Hematopoietic multipotent progenitor cell treated with erythropoietin and hydrocortisone succinate and interleukin-3 and kit ligand, for 17 days (in vitro differentiated cells): ENCODE measurements at places on chromosomes 1 and 21.

- DNase-seq = no peak
These were observed 187.6 kb upstream of the FAM78B start for GRCh38 chr1:166354406-166354805.

- DNase-seq = no peak
These were observed 38.9 kb upstream of the TARDBP start for GRCh38 chr1:10973552-10973951.

GRCh38 chr1:162740755-162741154 lies 49.7 kb upstream of the HSD17B7 start:
- no peak for DNase-seq

DNA sequence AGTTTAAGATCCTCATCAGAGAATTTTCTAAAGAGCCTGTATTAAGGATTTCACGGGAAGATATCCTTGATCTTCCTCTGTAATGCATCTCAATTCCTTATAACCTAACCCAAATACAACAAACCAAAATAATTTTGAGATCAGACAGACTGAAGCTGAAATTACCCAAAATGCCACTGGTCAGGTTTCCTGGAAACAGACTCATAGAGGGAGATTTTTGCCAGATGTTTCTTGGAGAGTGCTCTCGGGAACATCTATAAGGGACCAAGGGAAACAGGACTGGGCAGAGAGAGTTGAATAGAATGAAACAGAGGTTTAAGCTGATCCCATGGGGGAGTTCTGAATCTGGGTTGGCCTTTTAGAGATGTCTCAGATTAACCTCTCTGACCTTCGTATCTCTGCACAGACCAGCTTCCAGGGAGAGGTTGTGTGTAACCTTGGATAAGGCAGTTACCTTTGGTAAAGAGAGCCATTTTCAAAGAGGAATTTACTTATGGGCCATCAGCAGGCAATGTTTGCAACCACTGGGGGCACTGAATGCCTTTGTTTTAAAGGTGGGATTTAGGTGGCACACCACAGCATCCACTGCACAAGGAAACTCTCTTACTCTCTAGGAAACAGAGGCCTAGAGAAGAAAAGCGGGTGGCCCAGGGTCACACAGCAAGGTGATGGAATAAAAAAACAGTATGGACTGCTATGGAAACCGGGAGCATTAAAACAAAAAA lies 130.8 kb upstream of the SGIP1 start:
- DNase-seq = no peak

DNA sequence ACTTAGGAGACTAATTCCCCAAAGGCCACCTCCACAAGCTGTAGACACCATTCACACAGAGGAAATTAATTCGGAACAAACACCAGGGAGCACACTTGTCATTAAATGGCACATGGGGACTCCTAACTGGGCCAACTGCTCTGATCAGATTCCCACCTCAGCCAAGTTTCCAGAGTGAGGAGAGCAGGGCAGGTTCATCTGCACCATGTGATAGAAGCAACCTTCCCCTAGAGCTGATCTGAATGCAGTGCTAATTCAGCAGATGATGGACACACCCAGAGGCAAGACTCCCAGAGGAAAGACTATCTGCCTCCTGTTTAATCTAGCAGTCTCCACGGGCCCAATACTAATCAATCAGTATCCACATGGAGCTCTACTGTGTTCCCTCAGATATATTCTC lies 147.0 kb downstream of the VAV3 start:
- DNase-seq = no peak

- no peak for DNase-seq
These were observed 48.2 kb downstream of the IL12RB2 start for GRCh38 chr1:67355745-67356424.

DNA sequence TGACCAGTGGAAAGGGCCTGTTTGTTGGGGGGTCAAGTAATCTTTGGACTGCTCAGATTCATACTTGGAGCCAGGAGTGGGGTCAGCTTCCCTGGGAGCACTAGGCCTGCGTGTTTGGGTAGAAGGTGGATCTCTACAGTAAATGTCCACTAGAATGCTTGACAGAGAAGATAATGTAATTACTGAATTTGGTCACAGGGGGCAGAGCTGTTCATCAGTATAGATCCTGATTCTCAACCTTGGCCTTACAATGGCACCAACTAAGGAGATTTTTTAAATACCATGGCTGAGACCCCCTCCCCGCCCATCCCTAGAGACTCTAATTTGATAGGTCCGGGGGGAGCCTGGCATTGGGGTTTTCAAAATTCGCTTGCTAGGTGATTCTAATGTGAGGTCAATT lies 217.5 kb upstream of the PLXNA2 start:
- no peak for DNase-seq

DNA sequence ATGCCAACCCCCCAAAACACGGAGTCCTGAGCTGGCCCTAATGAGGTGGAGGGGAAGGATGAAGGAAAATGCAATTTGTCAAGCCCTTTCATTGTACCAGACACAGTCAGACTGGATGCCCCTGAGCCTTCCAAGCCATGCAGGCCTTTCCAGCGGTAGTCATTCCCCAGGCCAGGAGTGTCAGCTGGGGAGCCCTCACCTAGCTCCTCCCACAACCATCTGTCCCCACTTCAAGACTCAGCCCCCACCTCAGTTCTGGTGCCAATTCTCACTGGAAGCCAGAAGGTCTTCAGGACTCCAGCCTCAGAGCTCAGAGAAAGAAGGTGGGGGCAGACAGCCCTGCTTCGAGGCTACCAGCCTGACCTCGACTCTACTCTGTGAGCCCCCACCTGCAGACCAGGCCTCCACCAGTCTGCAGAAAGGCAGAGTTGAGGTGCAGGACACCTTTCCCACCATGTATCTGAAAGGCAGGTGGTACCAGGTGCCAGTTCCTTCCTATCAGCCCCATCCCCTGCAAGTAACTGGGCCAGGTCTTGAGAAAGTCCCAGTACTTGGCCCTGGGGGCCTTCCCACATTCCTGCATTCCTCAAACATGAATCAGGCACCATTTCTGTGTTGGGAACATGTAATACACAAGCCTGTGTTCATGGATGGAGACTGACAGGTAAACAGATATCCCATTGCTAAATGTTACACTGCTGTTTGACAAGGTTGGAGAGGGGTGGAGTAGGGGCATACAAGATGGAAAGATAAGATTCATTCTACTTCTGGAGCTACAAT lies 180.6 kb upstream of the EDN2 start:
- no peak for DNase-seq

DNA sequence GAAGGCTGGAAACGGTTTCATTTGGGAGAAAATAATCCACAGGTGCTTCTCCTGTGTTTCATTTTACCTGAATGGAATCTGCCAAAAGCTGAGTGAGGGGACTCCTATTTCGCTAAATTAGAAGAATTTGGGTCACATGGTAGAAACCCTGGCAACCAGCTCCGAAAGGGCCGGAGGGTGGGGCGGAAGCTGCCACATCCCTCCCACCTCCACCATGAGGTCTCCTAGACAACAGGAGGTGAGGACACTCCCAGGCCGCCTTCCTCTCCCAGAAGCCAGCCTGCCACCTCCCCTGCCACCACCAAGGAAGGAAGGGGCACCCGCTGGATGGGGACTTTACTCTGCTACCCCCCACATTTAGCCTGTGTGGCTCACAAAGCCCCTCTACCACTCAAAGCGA lies 199.9 kb upstream of the ZC3H12A start:
- no peak for DNase-seq

DNA sequence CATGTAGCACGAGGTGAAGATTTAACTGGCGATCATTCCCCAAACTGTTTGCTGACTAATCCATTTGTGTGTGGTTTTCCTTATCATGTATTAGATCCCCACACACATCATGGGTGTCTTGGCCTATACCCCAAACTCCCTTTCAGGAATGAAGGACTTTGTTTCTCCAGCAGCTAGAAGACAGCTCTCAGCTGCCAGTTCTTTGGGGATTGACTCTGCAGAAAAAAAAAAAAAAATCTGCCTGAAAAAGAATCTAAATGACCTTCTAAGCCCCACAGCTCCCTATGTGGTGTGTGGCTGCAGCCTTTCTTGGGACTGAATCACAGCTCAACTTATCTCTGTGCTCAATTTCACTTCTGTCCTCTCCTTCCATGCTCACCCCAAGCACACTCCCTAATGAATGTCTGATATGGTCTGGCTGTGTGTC lies 256.3 kb upstream of the DUSP10 start:
- DNase-seq = no peak

DNA sequence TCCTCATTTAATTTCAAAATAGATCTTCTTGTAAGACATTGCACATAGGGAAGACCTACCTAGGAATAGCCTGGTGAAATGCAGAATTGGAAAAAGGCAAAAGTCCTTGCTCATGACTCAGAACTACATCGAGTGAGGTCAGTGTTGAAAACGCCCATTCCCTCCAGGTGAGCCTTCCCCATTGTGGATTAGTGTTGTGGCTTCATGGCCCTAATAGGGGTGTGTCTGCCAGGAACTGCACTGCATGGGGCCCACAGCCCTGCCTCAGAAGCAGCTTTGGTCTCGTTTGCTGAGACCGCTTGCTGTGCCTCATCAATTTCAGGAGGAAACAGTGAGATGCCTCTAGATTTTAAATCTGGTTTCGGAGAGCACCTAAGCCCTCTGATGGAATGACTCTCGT lies 17.0 kb downstream of the TFF3 start:
- no peak for DNase-seq

DNA sequence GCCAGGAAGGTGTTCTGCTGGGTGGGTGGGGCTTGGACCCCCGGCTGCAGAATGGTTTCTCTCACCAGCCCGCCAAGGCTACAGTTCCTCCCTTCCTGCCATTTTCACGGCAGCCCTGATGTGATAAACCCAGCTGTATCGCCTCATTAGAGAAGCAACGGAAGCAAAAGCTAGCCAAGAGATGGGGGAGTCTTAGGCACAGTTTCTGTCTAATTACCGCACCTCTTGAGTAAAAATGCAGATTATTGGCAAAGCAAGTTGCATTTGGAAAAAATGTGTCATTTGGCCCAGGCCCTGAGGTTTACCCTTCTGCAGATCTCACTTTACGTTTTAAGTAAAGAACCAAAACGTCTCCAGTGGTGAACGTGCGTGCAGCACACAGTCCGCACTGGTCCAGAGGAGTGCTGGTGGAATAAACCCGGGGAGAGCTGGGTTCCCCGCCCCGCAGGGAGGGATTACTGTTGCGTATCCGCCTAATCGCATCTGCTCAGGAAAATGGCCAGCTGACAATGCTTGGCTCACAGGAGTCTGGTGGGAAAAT lies 109.9 kb downstream of the GALNT2 start:
- DNase-seq = no peak

DNA sequence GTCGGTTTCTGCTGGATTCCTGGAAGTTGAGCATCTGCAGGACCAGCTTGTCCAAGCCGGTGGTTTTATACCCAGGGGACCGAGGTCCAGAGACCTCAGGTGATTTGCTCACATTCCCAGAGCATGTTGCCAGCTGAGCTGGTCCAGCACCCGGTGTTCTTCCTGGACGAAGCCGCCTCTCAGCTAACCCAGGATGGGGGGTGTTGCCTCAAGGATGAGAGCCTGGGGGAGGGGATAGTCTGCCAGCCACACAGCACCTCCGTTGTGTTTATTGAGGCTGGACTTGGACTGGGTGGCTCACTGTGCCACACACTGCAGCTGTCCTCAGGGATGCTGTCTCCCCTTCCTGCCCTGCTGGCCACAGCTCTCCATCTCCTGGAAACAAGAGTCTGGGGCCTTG lies 1.5 kb downstream of the TMEM201 start:
- DNase-seq = no peak

GRCh38 chr1:47440599-47441081 lies 2.8 kb downstream of the FOXD2 start:
- DNase-seq = no peak

DNA sequence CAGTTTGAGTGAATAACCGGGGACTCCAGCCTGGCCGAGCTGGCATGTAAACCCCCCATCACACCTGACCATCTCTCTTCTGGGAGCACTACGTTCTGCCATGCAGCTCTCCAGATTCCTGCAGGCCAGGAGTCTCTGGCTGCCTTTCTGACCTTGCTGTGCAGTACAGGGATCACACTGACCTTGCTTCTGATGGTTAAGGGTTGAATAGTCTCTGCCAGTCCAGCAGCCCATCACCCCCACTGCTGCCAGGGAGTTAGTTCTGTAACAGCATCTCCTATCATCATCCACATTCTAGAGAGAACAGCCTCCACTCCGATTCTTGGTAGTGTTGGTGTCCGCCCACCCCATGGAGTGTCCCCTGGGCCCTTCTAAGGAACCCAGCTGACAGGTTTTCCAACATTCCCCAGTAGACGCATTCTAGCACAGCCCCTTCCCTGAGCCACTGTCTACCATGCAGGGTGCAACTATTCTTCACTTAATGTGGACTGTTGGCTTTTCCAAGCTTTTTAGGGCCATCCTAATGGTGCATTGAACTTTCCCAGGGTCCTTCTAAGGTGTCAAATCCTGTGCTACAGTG lies 109.8 kb downstream of the RIPK4 start:
- no peak for DNase-seq

- no peak for DNase-seq
These were observed 92.2 kb downstream of the TBX19 start for GRCh38 chr1:168372861-168373371.

DNA sequence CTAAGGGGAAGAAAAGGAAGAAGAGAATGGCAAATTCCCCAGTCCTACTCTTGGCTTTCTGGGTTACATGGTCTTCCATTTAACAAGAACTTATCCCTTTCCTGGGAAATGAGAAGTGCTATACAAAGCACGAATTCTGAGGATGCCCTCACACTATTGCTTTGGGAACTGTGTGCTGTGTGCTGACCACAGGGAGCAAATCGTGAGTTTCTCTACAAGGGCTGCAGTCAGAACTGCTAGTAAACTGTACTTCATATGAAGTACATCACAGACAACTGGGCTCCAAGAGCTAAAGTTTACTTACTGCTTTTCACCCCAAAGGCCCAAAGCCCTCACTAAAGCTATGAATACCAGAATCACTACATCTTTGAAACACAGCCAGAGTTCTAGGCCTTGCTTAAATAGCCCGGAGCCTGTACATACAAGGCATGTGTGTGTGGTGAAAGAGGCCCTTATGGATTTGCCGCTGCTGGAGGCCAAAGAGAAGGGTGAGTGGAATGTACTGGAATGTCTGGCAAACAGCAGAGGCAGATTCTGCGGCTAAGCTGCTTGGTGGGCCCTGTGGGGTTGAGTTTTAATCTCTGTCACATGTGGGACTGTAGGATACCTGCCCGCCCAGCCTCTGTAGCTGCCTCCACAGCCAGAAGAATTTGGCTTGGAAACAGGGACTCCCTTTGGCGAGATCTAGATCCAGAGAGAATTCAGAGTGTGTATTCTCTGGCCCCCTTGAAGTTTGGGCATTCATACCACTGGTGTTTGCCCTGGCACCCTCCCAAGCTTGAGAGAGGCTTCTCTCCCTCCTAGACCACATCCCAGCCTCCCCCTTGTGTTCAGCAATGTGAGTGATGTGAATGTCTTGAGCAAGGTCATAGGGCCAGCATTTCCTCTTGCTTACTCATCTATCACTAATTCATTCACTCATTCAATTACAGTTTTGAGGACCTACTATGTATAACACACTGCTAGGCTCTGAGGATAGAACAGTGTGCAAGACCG lies 21.9 kb upstream of the TRIM67 start:
- no peak for DNase-seq
